PC-9 (cell line): ENCODE measurements at places on chromosomes 11 and 22. TPM values are rescaled to one million over a fixed set of nuclear protein-coding genes. Genes with fewer than 3 reads are reported as not detected.

RASL10A gene
- total RNA-seq, result not detected in 2 replicates

TESMIN gene
- total RNA-seq, result 23.9 and 43.3 TPM in 2 replicates

- H3K4me1 ChIP-seq, result peaks cover 19% of the 10 kb centered on the region
- no peaks in the 10 kb centered on the region for H3K36me3 ChIP-seq
- peak overlapping the region; percentile 30 for H3K27ac ChIP-seq
- H3K27me3 ChIP-seq, result no peaks in the 10 kb centered on the region
These were observed 59.6 kb downstream of the PISD start for GRCh38 chr22:31602259-31602952.

DNA sequence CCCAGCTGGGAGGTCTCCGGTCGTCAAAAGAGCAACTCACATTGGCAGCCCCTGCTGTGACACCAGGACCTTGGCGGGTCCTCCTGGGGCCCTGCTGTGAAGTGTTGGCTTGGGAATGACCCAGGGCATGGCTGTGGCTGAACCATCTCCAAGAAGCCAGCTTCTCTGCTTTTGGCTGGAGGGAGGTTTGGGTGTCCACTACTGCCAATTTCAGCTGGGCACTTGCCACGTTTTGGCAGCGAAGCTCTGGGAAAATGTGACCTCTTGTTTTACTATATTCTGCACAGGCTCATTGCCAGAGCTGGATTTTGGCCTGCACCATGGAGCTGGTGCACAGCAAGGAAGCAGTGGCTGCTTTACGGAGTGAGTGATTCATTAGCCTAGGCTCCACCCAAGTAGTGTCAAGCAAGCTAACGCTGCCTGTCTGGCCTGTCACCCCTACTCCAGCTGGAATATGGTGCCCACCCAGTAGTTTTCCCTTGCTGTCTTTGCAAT is 24.3 kb upstream of the SMCO4 start:
- H3K4me1 ChIP-seq, result 0 out of 2 replicates have a peak, but pooled peaks cover 10% of the 10 kb centered on the region
- no peaks in the 10 kb centered on the region for H3K27me3 ChIP-seq
- DNase-seq, result no peak
- H3K27ac ChIP-seq, result no peak overlapping the region
- H3K4me3 ChIP-seq, result no peak overlapping the region

DNA sequence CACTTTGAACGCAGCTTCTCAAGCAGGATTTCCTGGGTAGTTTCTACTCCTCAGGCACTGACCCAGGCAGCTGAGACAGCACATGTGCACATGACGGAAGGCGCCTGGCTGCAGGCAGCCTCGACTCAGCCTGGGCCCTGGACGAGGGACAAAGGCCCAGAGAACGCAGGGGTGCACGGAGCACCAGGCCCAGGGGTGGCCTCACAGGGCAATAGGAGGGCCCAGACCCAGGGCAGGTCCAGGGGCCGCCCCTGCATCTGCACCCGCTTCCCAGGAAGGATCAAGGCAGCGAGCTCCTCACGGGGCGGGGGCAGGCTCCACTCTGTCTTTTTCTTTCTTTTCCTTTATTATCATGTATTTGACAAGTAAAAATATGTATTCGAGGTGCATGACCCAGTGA is 208.4 kb downstream of the BRD1 start:
- H3K36me3 ChIP-seq, result no peaks in the 10 kb centered on the region
- no peak for DNase-seq
- no peak overlapping the region for H3K4me3 ChIP-seq
- H3K27me3 ChIP-seq, result peaks cover 97% of the 10 kb centered on the region
- no peak overlapping the region for H3K27ac ChIP-seq
- no peaks in the 10 kb centered on the region for H3K4me1 ChIP-seq

GRCh38 chr11:62391642-62392425 is 27.0 kb upstream of the SCGB1A1 start:
- H3K4me1 ChIP-seq, result peaks cover 27% of the 10 kb centered on the region
- no peaks in the 10 kb centered on the region for H3K36me3 ChIP-seq
- no peak for DNase-seq
- no peak overlapping the region for H3K27ac ChIP-seq

- H3K4me3 ChIP-seq, result no peak overlapping the region
- H3K27me3 ChIP-seq, result no peaks in the 10 kb centered on the region
- no peak for DNase-seq
- H3K27ac ChIP-seq, result no peak overlapping the region
These were observed 24.9 kb downstream of the ART5 start for GRCh38 chr11:3616721-3617460.

GRCh38 chr11:85755285-85755684 is 55.7 kb downstream of the SYTL2 start:
- no peaks in the 10 kb centered on the region for H3K27me3 ChIP-seq
- H3K4me3 ChIP-seq, result no peak overlapping the region
- DNase-seq, result no peak
- peaks cover 28% of the 10 kb centered on the region for H3K4me1 ChIP-seq

GRCh38 chr11:134485316-134485715 is 73.3 kb upstream of the B3GAT1 start:
- H3K4me3 ChIP-seq, result no peak overlapping the region
- DNase-seq, result no peak
- H3K27ac ChIP-seq, result no peak overlapping the region
- H3K36me3 ChIP-seq, result no peaks in the 10 kb centered on the region

GRCh38 chr11:24093375-24093774 is 403.5 kb upstream of the LUZP2 start:
- DNase-seq, result no peak
- no peaks in the 10 kb centered on the region for H3K27me3 ChIP-seq
- no peaks in the 10 kb centered on the region for H3K36me3 ChIP-seq
- H3K27ac ChIP-seq, result no peak overlapping the region
